ENCODE measurements at places on chromosomes 5 and 9. TPM values are rescaled to one million over a fixed set of nuclear protein-coding genes. Genes with fewer than 3 reads are reported as not detected.

The PFN3 gene
- not detected for total RNA-seq

The PLAC8L1 gene
- not detected for total RNA-seq

The TNFSF15 gene
- 2.4 TPM for total RNA-seq

The IL4 gene
- total RNA-seq = not detected

The SPATA31D4 gene
- not detected for total RNA-seq

The CDKN2B-AS1 gene
- 6.4 TPM for total RNA-seq

The ACER2 gene
- total RNA-seq = 2.4 TPM

The LHX3 gene
- total RNA-seq = not detected

All from fibroblast of the aortic adventitia (primary cell).